H1 (cell line): ENCODE measurements at places on chromosomes 2 and 18.

- no peaks in the 10 kb centered on the region for H3K4me1 ChIP-seq
- no peak for DNase-seq
- H3K27me3 ChIP-seq = no peaks in the 10 kb centered on the region
- H3K27ac ChIP-seq = no peak overlapping the region
Measured at GRCh38 chr2:18124116-18124835, 245.8 kb downstream of the KCNS3 start.

DNA sequence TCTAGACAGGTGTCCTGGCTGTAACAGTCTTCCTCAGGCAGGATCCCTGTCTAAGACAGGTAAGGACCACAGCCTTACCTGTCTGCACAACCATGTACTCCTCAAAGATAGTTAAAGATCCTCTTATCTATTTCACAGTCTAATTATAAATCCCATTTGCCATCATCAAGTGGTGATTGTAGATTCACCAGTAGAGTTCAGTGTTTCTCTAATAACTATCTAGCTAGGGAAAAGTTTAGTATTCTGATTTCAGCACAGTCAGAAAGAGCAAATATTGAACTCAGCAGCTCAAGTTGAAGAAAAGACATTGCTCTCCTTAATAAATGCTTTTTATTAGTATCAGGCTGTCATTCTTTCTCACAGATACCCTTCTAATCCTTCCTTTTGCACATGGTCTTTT is 1305.5 kb upstream of the NXPH2 start:
- H3K4me3 ChIP-seq = no peak overlapping the region
- no peaks in the 10 kb centered on the region for H3K27me3 ChIP-seq
- H3K27ac ChIP-seq = no peak overlapping the region
- H3K4me1 ChIP-seq = no peaks in the 10 kb centered on the region
- DNase-seq = no peak

GRCh38 chr2:212027681-212028628 is 510.6 kb downstream of the ERBB4 start:
- H3K4me1 ChIP-seq = no peaks in the 10 kb centered on the region
- no peak for DNase-seq
- H3K27me3 ChIP-seq = no peaks in the 10 kb centered on the region
- no peak overlapping the region for H3K27ac ChIP-seq

- H3K27me3 ChIP-seq = no peaks in the 10 kb centered on the region
- H3K4me3 ChIP-seq = no peak overlapping the region
- no peak overlapping the region for H3K27ac ChIP-seq
- H3K4me1 ChIP-seq = 0 out of 2 replicates have a peak, but pooled peaks cover 2% of the 10 kb centered on the region
- no peak for DNase-seq
- H3K36me3 ChIP-seq = peaks cover 17% of the 10 kb centered on the region
Measured at GRCh38 chr2:208250388-208250787, 4.5 kb downstream of the IDH1 start.

GRCh38 chr2:42931818-42932195 is 139.4 kb upstream of the HAAO start:
- DNase-seq = no peak
- H3K27ac ChIP-seq = no peak overlapping the region
- H3K4me1 ChIP-seq = peaks cover 21% of the 10 kb centered on the region

DNA sequence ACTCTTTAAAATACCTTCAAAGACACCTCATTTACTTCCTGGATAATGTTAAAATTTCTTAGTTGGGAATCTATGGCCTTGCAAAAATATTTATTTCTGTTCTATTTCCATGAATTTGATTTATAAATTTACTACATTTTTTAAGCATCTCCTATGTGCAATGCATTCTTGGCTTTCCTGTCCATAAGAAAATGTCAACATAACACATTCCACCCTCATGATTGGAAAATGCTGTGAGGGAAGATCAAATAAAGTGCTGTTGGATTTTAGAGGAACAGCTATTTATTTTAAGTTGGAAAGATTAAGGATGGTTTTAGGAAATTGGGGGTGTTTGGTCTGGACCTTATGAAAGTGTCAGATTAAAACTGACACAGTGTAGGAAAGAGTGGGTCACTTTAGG is 45.4 kb upstream of the MC4R start:
- DNase-seq = no peak
- no peak overlapping the region for H3K4me3 ChIP-seq
- H3K27ac ChIP-seq = no peak overlapping the region
- no peaks in the 10 kb centered on the region for H3K4me1 ChIP-seq

GRCh38 chr2:70258532-70258875 is 567 bp downstream of the PCYOX1 start:
- no peak for DNase-seq
- no peak overlapping the region for H3K27ac ChIP-seq
- peaks cover 3% of the 10 kb centered on the region; the same call in 1 of the 2 replicates for H3K36me3 ChIP-seq
- H3K27me3 ChIP-seq = no peaks in the 10 kb centered on the region
